Stimulated activated CD8-positive, alpha-beta memory T cell treated with anti-CD3 and anti-CD28 coated beads, Interleukin-4, amount 100 ng/mL, for 4 hours (primary cell): ENCODE measurements at places on chromosomes 16 and 17.

DNA sequence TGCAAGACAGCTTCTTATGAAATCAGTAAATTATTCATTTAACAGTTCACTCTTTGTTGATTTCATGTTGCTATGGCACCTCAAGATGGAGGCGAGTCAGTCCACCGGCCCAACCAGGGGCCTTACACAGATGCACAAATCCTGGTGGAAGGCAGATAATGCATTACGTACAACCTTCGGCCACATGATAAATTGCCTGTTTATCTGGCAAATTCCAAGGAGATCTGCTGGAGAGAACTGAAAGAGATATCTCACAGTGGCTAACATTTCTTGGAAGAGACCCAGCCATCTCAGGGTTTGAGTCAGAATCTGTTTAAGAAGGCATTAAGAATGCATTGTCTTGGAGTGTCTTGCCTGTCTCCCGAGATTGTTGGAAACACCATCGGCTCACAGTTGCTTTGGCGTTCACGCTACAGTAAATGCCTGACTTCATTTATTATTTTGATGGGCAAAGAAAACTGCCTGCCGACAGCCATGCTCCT lies 225.6 kb downstream of the MSI2 start:
- no peak for DNase-seq

GRCh38 chr17:32261936-32262510 lies 3.6 kb upstream of the RHBDL3 start:
- no peak for DNase-seq

DNA sequence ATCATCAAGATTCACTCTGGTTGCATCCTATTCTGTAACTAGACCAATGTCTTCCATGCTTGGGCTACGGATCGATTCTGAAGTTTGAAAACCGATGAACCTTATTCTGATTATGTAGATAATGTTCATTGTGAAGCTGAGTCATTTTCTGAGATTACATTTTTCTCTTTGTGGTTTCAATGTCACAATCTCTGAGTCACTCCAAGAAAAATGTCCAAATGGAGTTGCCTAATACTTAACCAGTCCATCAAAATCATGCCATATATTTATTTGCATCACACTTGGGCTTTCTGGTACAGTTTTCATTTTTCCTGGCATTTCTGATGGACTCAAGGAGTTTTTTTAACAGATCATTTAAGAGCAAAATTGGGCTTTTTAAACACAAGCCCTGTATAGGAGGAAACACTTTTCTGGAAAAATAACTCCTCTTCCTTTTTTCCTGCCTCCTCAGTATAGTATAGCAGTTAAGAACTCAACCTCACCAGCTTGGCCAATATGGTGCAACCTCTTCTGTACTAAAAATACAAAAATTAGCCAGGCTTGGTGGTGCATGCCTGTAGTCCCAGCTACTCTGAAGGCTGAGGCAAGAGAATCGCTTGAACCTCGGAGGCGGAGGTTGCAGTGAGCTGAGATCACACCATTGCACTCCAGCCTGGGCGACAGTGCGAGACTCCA lies 17.5 kb downstream of the CACNG3 start:
- DNase-seq: no peak

GRCh38 chr16:56269281-56269680 lies 78.0 kb downstream of the GNAO1 start:
- DNase-seq: no peak

DNA sequence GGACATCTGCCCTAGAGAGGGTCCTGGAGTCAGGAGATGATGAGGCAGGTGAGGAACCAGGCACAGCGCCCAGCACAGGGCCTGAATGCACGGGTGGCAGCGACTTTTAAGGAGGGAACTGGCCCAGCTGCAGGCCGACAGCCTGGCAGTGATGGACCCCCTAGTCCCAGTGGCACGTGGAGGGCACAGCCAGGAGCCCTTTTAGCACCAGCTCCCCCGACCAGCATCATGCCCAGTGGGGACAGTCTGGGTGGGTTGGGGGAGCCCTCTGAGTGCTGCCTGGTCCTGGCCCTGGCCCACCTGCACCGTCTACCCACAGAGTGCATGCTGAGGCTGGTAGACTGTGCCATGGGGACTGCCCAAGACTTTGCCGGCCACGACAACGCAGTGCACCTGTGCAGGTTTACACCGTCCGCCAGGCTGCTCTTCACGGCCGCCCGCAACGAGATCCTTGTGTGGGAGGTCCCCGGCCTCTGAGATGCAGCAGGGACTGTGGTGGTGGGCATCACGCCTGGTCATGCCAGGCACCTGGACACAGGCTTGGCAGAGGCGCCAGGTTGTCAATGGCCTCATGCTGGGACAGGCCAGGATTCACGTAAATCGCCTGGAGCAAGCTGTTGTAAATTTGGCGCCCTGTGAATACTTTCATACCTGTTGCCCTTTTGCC lies 686 bp upstream of the RHOT2 start:
- no peak for DNase-seq

GRCh38 chr16:67928561-67929364 lies 2.9 kb downstream of the CTRL start:
- peak; percentile 58 for DNase-seq

GRCh38 chr17:42386777-42387657 lies 1.2 kb downstream of the STAT3 start:
- DNase-seq: no peak

- peak; percentile 54 for DNase-seq
These were observed 34.4 kb upstream of the PRKCB start for GRCh38 chr16:23801378-23801777.

- no peak for DNase-seq
These were observed 246.6 kb upstream of the RPL38 start for GRCh38 chr17:73956595-73957465.

DNA sequence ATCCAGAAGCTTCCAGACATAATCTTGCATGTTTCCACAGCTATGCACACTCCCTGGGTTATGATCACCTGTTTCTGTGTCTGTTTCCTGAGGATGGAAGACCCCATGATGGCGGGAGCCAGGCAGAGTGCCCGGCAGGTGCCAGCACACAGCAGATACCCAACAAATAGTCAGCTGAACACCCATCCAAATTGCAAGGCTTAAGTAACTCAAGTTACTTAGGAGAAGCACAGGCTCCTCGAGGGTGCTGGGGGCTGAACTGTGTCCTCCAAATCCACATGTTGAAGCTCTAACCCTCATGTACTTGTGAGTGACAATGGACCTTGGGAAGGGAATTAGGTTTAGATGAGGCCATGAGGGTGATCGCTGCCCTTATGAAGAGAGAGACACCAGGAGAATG lies 79.5 kb upstream of the DOC2B start:
- no peak for DNase-seq

DNA sequence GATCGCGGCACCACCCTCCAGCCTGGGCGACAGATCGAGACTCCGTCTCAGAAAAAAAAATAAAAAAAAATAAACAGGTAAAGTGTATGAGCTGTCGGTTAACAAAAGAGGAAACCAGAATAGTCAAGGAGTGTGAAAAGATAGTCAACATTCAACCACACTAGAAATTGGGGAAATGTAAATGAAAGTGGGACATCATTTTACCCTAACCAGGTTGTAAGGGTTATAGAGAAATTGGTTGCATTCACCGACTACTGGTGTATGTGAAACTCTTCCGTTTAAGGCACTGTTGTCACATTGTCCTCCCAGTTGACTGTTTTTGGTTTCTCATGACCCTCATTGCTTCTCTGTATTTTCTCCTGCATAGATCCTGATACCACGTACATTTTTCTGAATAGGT lies 62.8 kb downstream of the RABEP1 start:
- DNase-seq: no peak

- DNase-seq: no peak
These were observed 78.6 kb downstream of the MYH13 start for GRCh38 chr17:10294180-10294579.

DNA sequence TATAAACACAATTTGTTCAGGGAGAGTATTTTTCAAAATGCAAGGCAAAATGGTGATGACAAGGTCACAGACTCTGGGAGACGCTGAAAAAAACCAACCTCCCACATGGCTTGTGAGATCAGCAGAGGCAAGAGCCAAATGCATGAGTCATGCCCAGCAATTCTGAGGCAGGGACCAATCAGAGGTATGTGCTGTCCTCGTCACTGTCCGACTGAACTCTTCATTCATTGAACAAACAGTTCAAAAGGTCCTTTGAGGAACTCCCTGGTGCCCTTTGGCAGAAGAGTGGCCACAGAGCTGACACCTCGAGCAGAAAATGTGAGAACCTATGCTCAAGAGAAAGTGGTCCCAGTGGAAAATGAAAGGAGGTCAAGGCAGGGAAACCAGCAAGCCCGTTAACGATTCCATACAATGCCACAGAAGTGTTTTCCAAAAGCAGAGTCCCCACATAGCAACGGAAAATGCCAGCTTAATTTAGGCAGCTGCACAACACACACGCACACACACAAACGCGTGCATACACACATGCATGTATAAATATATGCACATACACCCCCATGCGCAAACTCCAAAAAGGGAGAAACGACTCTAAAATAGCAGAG lies 50.9 kb downstream of the CDH11 start:
- no peak for DNase-seq

- DNase-seq: no peak
These were observed 35.7 kb downstream of the KANSL1 start for GRCh38 chr17:46157443-46158062.

- DNase-seq: no peak
These were observed 4.8 kb downstream of the LIMD2 start for GRCh38 chr17:63694950-63695773.

GRCh38 chr16:5056352-5056751 lies 9.4 kb downstream of the C16orf89 start:
- peak; percentile 11 for DNase-seq

DNA sequence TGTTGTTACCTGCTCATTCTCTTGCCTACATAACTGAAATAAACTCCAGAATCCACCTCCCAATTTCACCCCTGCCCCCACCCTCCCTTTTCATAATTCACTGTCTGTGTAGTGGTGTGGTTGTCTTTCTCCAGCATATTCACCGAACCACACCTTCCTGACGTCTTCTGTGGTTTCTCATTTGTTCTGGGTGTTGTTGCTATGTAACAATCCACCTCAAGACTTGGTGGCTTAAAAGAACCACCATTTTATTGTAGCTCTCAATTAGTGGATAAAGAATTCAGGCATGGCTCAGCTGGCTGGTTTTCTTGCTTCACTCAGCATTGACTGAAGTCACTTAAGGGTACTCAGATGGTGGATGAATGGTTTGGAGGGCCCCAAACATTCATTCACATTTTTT lies 229.8 kb downstream of the MAF start:
- no peak for DNase-seq

DNA sequence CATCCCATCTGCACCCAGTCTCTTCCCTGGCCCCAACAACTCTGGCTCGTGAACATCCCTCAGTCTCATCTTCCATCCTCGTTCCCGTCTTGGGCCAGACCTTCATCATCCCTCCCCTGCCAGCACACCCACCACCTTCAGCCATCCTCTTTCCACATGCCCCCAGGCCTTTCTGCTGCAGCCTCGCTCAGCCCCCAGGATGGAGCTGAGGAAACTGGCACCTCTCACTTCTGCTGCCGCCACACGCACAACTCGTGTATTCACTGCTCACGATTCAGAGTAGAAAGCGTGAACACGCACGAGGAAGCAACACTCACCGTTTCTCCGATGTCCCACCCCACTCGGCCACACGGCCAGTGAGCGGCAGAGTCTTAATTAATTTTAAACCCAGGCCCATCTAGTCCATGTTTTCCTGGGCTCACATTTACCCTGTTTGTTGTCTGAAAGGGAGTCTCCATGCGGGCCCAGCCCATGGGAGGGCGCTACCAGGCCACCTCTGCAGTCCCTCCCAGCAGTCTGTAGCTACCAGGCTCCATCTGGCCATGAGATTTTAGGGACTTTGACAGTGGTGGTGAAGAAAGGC lies 12.5 kb downstream of the C16orf90 start:
- no peak for DNase-seq
